RKO (cell line): ENCODE measurements at places on chromosomes 13 and 19.

DNA sequence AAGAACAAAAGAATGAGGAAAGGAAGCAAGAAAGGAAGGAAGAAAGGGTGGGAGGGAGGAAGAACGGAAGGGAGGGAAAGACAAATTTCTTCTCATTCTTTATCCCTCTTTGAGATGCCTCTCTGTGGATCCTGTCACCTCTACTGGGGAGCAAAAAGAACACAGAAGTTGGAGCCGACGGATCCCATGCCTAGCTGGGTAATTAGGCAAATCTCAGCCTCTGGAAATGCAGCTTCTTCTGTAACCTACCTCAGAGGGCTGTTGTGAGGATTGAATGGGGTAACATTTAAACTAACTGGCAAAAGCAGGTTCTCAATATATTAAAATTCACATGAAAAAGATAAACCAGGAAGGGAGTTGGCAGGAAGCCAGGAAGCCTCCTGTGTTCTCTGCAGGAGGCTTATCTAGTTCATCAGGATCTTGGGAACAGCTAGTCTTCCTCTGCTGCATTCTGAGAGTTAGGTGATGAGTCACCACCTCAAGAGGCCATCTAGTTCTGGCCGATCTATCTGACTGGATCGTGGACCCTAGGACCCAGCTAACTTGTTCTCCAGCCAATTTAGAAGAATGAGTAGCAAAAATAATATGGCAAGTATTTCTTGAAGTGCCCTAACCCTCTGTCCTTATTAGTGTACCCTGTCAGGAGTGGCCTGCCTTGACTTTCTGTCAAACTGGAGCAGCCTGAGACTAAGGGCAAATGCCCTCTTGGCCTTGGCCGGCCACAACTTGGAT, 15.2 kb upstream of the CPB2 start:
- DNase-seq = no peak

DNA sequence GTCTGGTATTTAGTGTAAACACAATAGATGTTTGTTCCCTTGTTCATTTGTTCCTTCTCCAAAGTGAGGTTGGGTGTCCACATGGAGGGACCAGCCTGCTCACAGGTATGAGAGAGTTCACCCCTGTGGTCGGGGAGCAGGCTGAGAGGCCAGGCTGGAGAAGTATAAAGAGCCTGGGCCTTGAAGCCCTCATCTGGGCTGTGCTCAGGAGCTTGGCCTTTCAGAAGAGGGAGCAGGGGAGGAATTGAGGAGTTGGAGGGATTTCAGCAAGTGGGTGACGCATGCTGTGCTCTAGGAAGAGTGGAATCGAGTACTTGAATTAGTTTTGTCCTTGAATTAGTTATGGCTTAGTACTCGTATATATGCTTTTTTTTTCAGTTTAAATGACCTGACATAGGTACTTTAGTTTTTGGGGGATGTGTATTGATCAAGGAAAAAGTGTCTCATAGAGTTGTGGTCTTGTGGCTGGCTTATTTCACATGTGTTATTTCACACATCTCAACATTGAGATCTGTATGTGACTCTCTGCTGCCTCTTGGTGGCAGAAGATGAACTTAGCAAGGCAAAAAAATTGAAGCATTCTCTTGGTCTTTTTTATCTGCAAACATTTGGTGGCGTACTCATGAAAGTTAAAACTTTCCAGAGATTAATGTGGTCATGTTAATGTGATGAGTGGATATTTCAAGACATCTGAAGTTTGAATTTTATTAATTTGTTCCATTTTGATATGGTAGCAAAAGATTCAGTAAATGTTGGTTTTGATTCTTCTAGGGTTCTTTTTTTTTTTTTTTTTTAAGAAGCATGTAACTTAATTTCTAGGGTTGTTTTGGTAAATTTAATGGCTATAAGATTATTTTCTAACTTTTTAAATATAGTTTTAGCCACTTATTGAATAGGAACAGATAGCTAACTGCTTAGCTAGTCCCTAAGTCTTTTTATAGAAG, 54.3 kb downstream of the SLAIN1 start:
- DNase-seq = peak; percentile 50

DNA sequence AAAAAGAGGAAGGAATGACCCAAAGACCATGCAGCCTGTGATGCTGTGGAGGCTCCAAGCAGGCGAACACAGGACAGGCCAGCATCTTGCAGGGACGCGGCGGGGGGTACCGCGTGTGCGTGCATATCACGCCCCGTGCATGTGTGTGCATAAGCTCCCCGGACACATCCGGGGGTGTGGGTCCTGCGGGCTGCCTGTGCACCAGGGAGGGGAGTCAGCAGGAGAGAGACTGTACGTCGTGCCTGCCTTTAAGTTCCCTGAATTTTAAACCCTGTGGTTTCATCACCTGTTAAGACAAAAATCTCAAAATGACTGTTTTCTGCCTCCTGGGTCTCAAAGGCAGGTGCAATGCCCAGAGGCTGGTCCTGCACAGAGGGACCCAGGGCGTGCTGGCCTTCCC, 16.6 kb downstream of the ADAT3 start:
- no peak for DNase-seq

DNA sequence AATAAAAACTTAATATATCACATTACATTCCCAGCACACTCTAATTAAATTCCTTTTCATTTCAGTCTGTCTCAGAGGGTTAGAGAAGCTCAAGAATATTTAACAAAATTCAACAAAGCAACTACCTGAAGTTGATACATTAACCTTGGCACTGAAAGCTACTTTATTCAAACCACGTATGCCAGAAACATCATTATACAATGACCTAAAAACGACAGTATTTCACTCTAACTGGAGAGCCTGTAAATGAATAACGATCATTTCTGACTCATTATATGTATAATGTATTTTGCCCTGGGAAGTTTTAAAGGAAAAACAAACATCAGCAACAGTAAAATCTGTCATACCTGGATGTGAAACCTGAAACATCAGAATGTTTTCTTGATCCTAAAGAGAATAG, 270.1 kb downstream of the SLITRK5 start:
- DNase-seq = no peak

GRCh38 chr13:74004109-74004508, 130.1 kb downstream of the KLF12 start:
- DNase-seq = no peak

DNA sequence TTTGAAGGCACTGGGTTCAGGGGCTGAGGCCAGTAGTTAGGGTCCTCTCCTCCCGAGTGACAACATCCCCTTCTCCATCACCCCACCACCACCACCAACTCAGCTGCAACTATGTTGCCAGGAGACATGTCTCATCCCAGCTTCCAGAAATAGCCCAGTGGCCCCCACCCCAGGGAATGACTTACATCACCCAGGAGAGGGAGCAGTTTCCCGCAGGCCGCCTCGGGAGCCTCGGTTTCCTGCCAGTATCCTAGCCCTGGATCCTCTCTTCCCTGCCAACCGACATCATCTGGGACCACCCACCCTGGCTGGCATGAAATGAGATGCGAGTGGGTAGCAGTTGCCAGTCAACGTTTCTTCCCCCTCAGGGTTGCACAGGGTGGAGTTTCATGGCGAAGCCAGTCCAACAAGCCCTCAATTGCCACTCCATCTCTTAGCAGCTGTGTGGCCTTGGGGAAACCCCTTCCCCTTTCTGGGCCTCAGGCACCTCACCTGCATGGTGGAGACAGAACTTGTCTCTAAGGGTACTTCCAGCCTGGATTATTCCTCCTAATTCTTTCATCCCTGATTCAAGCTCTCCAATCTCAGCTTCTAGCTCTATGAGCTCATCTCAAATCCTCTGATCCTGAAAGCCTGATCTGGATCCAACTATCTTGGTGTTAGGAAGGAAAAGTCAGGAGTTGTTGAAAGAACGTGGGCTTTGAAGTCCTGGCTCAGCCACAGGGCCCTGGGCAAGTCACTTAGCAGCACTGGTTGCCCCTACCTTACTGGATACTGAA, 3.9 kb upstream of the GSK3A start:
- DNase-seq = peak; percentile 69

DNA sequence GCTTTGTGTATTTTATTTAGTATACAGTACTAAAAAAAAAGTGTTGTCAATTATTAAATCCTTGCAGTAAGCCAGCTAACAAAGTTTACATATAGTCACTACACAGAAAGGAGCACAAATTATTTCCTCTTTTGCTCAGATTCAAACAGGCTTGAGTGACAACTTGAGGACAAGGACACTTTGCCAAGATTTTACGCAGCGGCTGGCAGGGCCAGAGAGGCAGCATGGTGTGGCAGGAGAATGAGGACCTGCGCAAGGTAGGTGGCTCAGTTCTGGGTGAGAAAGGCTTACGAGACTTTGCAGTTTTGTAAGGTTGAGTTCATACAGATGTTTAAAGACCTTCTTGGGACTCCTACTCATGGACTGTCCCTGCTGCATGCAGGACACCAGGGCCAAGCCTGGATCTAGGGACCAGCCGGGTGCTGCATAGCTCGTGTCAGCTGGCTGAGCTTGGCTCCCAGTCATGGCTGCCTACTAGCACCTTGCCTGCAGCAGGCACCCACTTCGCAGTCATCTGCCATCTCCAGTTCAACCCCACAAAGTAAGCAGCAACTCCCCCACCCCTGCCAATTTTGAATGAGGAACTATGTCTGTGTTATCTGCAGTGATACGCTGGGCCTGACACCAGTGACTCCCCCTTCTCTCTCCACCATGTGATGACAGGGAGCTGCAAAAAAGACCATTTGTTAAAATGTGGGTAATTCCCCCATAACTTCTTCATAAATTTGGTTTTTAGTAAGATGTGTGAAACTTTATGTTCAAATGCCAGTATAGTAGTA, 3.7 kb upstream of the TUBA3C start:
- no peak for DNase-seq

GRCh38 chr19:8462571-8462970, 17.8 kb downstream of the HNRNPM start:
- no peak for DNase-seq

GRCh38 chr13:110503037-110503901, 58.3 kb downstream of the RAB20 start:
- DNase-seq = no peak

DNA sequence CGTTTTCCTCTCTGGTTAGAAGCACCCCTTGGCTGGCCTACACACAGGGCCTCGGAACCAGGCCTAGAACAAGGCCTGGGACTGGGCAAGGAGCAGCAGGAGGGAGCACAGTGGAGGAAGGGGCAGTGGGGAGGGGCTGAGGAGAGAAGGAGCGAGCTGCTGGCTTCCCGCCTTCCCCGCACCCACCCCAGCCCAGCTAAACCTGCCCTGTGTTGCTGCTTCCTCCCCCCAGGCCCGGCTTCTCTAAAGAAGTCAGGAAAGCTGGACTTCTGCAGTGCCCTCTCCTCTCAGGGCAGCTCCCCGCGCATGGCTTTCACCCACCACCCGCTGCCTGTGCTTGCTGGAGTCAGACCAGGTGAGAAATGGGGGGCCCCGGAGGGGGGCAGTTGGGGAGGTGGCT, 24.3 kb downstream of the LYL1 start:
- no peak for DNase-seq

DNA sequence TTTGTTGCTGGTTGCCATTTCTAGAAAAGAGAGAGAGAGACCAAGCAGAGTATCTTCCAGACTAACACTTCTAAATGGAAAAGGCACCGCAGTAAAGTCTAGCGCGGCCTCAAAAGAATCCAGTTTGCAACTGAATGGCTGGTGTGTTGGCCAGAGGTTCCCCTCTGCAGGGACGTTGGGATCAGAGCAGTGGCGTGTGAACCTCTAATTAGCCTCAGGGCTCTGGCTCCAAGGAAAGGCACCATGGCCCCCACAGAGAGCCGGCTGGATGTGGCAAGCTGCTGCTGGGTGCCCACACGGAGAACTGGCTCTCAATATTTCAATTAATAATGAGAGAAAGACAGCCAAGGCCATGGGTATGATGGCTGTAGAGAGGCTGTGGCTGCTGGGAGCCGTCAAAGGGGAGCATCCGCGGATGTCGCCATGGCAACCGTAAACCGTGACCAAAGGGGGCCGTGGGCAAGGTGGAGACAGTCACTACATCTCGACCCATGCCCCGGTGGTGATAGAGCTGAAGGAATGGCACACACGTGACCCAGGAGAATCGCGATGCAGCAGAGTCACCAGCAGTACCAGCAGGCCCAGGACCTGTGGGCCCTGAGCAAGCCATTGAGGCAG, 9.5 kb downstream of the VSTM2B start:
- DNase-seq = no peak

DNA sequence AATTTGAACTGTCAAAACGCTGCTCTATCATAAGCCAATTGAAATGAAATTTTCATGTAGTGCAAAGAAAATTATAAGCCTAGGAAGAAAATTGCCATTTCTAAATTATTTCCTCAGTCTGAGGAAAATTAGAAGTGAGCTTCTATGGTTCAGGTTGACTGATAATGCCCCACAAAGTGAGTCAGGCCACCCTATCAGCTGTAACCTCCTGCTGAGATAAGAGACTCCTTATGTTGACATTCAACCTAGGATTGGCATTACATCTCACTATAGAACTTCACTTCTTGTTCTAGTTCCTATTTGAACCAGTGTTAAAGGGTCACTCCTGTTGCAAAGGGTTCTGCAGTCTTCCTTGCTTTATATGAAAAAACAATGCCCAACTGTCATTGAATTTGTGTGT, 32.6 kb upstream of the RFC3 start:
- no peak for DNase-seq

- DNase-seq = peak; percentile 51
Measured at GRCh38 chr13:34863360-34864135, 78.5 kb upstream of the NBEA start.

DNA sequence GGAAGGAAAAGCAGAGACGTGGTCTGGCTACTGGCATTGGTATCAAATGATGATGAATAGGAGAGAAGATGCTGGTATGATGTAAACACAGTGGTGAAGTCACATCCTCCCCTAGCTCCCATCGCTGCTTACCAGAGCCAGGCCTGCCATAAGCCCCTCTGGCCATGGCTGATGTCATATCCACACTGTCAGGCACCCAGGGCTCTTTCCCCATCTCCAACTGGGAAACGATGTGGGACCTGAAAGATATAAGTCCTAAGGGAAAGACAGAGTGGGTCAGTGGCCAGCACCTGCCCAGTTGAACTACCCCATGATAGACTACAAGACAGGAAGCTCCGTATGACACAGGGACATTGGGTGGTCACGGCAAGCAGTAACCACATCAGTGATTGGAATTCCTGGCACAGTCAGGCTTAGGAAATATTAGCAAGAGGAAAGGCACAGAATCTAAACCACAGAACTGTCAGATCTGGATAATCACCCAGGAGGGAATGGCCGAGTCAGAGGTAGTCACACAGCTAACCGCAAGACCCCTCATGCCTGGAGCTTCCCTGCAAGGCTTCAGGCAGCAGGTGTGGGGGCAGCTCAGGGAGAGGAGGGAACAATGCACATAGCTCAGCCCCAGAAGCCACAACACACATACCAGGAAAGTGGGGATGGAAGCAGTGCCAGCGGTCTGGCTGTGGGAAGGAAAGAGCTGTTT, 3.8 kb downstream of the ZNF792 start:
- DNase-seq = peak; percentile 40

GRCh38 chr19:55042688-55043087, 4.6 kb upstream of the GP6 start:
- DNase-seq = no peak

DNA sequence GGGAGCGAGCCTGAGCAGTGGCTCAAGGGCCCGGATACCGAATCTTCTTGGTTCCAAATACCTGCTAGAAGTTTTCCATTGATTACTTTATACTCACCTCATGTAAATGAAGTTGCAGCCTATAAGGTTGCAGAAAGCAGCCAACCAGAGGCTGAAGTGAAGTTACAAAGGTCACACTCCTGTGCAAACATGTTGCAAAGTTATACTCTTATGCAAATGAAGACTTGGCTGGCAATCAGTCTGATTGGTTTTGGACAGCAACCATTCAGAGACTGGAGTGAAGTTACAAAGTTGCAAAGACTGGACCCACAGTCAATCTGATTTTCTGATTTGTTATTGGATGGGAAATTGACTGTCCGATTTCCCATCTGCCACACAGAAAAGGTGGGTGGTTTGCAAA, 152.5 kb downstream of the GGACT start:
- no peak for DNase-seq
